ENCODE measurements at places on chromosomes 1 and 21.

GRCh38 chr1:1942753-1943656 is 23.9 kb upstream of the TMEM52 start:
- no peak for DNase-seq

- DNase-seq, result no peak
Observed at GRCh38 chr1:78146205-78146771, 100.5 kb downstream of the GIPC2 start.

GRCh38 chr1:27361553-27361952 is 5.2 kb downstream of the MAP3K6 start:
- DNase-seq, result no peak

DNA sequence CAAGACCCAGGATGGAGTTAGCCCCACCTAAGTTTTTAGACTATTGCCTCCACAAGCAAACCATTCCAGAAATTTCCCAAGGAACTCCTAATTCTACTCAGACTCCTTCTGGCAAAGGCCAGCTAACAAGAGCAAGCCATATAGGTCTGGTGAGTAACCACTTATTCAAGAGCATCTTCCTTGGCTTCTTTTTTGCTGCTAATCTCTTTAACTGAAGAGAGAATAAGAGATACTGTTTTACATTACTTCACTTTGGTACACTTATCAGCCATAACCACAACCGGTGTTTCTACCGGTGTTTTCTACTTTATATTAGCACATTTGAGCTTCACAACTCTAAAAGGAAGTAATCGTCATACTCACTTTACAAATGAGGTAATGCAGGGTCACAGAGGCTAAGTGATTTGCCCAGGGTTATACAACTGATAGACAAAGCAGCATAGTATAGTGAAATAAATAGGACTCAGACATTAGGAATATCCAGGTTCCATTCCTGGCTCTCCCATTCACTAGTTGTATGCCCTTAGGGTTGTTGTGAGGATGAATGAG is 1.7 kb upstream of the EPS15 start:
- peak; percentile 55 for DNase-seq

- DNase-seq, result no peak
Observed at GRCh38 chr1:18631496-18632217, 1.0 kb downstream of the PAX7 start.

- DNase-seq, result no peak
Observed at GRCh38 chr1:86779308-86780191, 75.2 kb downstream of the SH3GLB1 start.

DNA sequence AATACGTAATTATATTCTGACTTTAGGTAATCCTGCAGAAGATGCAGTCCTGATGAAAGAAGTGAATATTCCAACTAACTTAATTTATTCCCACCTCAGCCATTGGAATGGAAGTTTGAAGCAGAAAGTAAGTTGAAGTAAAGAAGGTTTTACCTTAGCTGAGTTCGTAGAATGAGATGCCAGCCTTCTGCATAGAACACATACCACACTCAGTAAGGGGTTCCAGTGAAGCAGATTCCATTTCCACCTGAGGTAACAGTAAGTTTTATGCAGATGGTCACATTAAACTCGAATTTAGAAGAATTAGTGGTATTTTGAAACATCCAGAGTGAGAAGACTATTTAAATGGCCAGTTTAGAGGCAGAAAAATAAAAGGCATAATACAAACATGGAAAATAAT is 20.2 kb downstream of the RBM11 start:
- DNase-seq, result no peak

- no peak for DNase-seq
Observed at GRCh38 chr21:38511198-38511597, 12.9 kb upstream of the ERG start.

GRCh38 chr1:32351399-32352238 is 10.7 kb downstream of the FAM229A start:
- DNase-seq, result peak; percentile 92

- DNase-seq, result no peak
Observed at GRCh38 chr1:84356881-84357280, 41.4 kb upstream of the DNASE2B start.

Measured in CD4-positive, alpha-beta T cell treated with Interleukin-15 for 4 hours (primary cell).